ENCODE measurements at places on chromosomes 11 and 22.

DNA sequence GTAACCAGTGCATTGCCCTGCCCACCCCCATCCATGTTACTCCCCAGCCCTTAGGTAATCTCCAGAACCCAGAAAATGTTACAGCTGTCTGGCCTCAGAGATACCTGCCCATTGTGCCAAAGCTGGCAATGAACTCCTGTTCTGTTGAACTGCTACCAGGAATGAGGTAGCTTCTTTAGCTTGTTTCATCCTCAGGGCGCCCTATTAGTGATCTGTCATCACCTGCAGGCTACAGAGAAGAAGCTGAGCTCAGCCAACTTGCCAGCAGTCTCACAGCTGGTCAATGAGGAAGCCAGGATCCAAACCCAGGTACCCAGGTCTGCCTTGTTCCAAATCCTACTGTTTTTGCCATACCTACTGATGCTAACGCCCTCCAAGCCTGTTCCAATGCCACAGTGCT is 88.7 kb downstream of the GALNT18 start:
- DNase-seq: no peak

GRCh38 chr11:27820249-27820648 is 120.0 kb upstream of the BDNF start:
- DNase-seq: no peak

- no peak for DNase-seq
These were observed 271.9 kb downstream of the ST3GAL4 start for GRCh38 chr11:126627421-126627820.

DNA sequence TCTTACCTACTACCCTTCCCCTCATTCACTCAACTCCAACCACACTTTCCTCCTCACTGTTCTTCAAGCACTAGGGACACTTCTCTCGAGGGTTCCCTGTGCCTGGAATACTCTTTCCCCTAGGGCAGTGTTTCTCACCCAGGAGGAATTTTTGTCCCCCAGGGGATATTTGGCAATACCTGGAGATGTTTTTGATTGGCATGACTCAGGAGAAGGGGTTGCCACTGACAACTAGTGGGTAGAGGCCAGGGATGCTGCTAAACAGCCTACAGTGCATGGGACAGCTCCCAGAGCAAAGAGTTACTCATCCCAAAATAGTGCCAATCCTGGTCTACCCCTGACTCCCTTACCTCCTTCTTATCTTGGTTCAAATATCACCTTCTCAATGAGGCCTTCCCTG is 40.0 kb downstream of the BTG4 start:
- DNase-seq: no peak

DNA sequence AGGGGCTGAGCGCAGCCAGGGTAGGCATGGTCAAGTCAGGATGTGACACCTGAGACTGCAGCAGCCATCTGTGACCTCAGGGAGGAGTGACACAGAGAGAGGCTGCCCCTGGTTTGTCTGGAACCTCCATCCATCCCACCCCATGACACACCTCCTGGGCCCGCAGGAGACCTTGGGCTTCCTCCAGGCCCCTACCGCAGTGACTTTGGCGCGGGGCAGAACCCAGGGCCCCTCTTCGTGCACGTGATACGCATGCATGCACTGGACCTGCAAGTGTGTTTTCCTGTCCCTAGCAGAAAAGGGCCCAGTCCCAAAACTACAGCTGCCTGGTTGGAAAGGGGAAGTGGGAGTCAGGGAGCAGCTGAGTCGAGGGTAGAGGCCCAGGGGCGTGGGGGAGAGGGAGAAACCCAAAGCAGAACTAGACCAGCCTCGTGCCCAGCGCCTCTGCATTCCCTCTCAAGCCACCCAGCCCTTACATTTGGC is 7.9 kb upstream of the CYTH4 start:
- no peak for DNase-seq

GRCh38 chr11:24934733-24935439 is 438.0 kb downstream of the LUZP2 start:
- DNase-seq: no peak

- no peak for DNase-seq
These were observed 3.1 kb downstream of the CERK start for GRCh38 chr22:46734830-46735453.

Data from LNCaP clone FGC (cell line).